ENCODE measurements at places on chromosomes 2 and 18.

GRCh38 chr2:229815858-229816257, 101.5 kb upstream of the DNER start:
- DNase-seq, result no peak

- DNase-seq, result no peak
These were observed 69.9 kb upstream of the OTOS start for GRCh38 chr2:240210198-240210965.

DNA sequence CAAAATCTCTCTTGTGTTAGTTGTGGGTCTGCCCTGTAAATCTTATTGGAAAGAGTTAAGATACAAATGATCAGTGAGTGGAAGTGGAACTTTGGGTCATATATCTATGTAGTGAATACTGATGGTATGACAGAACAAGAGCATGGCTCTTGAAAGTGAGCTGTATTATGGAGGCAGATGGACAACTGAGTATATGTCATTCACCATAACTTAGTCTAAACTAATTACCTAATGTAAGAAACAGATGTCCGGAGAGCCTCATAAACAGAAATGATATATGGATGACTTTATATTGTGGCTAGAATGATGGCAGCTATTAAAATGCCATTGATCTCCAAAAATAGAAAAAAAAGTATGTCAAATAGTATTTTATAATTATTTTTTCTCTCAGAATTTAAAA, 72.4 kb downstream of the FASTKD2 start:
- DNase-seq, result no peak

DNA sequence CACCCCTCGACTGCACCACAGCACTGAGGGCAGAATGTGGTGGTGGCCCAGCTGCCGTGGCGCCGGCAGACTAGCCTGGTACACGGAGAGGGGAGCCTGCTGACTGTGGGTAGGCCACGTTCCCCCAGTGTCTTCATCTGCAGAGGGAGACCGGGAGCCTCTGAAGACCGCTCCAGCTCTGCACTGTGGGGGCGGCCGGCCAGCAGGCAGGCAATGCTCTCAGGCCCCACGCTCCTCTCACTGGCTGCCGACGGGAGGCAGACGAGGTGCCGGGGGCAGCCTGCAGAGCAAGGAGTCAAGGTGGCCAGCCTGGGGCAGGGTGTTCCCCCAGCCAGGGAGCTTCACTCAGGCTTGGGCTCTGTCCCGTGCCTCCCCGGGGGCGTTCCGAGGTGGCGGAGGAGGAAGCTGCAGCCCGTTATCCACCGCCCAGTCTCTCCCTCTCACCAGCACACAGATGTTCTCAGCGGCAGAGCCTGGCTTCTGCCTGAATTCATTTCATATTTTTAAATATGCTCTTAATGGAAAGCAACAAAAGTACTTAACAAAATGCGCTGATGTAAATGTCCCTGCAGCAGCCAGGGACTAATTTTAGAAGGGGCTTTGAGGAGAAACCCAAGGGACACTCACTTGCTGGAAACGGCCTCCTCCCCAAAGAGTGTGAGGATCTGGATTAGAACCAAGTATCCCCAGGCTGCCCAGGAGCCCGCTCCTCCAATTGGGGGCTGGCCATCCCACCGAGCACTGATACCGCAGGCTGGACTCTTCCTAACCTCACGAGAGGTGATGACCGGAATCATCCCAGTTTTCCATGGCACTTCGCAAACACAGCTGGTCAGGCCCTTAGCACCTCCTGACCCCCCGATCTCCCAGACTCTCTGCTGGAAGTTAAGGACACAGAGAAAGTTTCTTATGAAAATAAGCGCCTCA, 87.8 kb downstream of the HDAC4 start:
- no peak for DNase-seq

- DNase-seq, result no peak
These were observed 133.4 kb upstream of the GLI2 start for GRCh38 chr2:120602251-120602650.

DNA sequence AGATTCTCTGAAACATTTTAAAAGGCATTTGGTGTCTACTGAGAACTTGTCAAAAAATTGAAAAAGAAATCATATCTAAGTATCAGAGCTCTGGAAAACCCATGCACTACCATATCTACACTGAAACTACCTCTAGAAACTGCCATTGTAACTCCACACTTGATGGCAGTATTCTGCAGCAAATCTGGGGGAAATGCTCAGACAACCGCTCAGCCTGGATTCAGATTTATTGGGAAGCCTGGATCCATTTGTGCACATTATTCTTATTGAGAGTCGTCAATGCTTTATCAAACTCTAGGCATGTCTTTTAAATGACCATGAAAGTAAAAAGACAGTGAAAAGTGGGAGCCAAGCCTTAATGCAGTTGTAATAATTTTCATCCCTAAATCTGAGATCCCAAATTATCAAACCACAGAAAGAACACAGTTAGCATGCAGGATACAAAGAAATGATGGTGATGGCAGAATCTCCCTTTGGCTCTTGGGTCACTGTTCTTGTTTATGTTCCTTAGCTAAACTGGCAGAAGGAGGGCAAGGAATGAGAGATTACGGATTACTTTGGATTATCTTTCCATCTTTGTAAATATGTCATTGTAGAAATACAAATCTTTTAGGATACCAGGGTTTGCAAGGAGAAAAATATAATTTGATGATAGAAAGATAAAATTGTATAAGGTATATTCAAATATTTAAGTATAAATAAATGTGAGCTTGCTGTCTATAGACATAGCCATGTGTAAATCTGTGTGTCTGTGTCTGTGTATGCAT, 512.1 kb upstream of the SYT4 start:
- no peak for DNase-seq

DNA sequence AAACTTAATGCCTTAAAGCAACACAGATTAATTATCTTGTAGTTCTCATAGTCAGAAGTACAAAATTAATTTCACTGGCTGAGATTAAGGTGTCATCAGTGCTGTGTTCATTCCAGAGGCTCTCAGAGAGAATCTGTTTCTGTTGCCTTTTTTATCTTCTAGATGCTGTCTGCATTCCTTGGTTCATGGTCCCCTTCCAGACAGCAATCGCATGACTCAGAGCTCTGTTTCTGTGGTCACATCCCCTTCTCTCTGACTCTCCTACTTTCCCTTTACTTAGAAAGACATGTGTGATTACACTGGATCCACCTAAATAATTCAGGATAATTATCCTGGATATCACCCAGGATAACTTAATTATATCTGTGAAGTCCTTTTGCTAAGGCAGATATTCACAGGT, 148.6 kb downstream of the MAIP1 start:
- peak; percentile 7 for DNase-seq

GRCh38 chr18:24986666-24987302, 365.2 kb downstream of the ZNF521 start:
- DNase-seq, result no peak

GRCh38 chr2:30253873-30254684, 22.7 kb downstream of the LBH start:
- DNase-seq, result peak; percentile 90

DNA sequence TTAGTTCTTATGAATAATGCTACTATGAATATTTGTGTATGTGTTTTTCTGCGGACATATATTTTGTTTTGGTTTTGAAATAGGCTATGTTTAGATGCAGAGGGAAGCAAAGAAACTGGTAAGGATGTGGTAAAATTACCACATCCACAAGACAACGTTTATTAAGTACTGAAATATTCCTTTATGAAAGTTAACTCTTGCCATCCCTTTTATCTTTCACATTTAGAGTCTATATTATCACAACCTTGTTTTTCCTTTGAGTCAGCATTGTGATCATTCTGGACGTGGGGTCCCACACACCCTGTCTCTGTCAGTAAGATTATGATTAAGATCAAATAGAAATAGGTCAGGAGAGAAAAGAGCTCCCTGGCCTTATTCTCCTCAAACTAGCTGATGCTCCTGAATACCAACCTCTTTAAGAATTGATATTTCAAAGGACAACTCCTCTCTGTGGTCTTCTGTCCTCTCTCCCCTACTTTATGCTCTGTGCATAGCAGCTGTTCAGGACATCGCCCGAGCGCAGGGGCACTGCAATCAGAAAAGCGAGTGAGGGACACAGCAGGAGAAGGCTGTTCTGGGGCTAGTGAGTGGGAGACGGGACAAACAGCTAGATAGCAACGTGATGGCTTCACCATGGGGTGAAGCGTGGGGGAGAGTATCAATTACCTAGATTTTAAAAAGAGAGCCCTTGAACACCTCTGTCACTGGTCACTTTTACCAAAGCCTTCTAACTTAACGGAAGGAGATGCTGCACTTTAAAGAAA, 12.2 kb downstream of the METAP1D start:
- DNase-seq, result no peak

DNA sequence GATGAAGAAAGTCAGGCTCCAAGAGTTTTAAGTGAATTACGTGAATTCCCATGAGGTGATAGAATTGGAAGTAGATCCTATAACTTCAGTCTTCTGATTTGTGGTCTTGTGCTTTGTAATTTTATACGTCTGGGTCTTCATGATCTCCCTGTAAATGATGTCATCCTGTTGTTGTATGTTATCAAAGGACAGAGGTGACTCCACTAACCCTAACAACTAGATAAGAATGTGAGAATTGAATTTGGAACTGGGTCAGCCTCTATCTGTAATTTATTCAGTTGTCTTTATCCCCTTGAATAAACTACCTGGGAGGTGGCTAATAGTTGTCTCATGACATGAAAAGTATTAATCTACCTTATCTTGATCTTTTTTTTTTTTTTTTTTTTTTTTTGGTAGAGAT, 86.4 kb upstream of the B3GNT2 start:
- DNase-seq, result no peak

- no peak for DNase-seq
These were observed 62.3 kb upstream of the KLHL29 start for GRCh38 chr2:23322567-23323197.

GRCh38 chr2:58414506-58414905, 173.4 kb upstream of the FANCL start:
- no peak for DNase-seq

DNA sequence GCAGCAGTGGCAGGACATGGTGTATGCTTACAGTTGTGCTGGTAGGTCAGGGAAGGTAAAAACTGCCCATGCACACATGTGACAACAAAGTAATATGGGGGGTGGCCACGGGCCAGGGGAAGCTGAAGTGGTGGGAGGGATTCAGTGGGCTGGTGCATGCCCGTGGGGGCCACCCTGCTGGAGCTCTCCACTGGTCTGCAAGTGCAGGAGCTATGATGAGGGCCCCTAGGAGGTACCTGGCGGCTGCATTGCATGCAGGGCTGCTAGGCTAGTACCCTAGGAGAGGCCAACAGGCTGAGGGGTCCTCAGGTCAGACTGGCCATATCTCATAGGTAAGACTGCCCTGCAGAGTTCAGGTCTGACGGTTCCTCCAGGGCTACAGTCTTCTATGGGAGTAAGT, 265.9 kb downstream of the NUP35 start:
- no peak for DNase-seq

GRCh38 chr18:30705943-30706342, 336.6 kb downstream of the DSC3 start:
- DNase-seq, result peak; percentile 28

DNA sequence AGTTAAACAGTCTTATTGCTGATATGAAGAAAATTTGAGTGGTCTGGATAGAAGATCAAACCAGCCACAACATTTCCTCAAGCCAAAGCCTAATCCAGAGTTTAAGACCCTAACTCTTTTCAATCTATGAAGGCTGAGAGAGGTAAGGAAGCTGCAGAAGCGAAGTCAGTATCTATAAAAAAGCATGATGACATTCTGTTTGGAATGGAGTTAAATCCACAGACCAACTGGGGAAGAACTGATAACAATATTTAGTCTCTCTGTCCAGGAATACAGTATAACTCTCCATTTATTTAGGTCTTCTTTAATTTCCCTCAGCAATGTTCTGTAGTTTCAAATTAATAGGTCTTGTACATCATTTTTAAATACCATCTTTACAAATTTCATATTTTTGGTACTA, 16.0 kb downstream of the PIGN start:
- no peak for DNase-seq

DNA sequence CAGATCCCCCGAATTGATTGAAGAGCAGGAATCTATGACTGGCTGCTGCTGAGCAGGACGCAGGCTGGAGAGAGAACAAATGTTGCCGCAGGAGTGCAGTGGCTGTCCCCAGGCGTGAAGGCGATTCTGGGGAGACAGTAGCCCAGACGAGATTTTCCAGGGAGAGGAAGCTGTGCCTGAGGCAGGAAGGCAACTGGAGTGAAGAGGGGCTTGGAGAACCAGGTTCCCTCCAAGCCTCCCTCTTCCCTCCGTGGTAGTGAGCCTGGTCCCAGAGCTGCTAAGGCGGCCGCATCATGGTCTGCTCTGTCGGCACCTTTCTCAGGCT, 1.3 kb upstream of the NPPC start:
- no peak for DNase-seq

- no peak for DNase-seq
These were observed 34.8 kb upstream of the FAM110C start for GRCh38 chr2:80971-81736.

DNA sequence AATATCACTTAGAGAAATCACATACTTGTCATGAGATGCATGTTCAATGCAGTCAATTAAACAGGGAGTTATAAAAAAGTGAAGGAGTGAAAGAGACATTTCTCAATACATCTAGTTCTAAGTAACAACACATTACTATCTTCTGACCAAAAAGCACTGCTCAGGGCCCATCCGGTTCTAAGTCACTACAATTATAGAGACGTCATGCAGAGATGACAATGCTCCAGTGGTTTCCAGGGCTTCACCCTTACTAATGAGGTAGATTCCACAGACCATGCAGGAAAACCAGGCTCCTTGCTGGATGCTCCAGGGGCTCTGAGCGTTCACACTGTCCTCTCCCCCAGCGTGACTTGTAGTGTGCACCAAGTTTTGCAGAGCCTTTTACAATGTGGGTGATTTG, 88.0 kb downstream of the FTCDNL1 start:
- DNase-seq, result no peak

GRCh38 chr2:160747501-160748170, 254.0 kb upstream of the RBMS1 start:
- no peak for DNase-seq

- DNase-seq, result no peak
These were observed 21.9 kb downstream of the SOCS6 start for GRCh38 chr18:70310560-70311320.

DNA sequence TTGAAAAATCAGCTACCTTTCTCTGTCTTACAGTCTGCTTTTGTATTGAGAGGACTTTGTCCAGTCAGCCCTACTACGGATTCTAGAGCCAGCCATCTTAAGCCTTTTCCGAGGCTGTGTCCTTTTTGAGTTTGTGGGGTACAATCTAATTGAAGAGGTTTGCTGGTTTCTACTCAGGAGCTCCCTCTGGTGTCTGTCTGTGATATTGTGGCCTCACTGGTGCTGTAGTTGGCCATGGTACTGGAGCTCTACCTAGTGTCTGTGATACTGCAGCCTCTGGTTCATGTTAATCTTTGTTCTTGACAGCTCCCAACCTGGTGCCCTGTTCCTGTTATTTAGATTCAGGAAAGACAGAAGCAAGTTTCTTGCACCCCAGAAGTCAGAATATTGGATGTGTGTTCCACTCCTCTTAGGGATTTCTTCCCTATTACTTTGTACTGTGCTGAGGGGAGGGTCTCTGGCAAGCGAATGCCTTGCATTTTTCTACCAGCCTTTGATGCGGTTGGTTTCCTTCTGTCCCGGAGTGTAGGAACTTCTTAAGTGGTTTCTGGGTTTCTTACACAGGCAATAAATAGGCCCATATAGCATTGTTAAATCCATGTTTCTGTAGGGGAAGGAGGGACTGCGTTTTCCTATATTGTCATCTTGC, 78.5 kb downstream of the ACSL3 start:
- peak; percentile 78 for DNase-seq

All from hematopoietic multipotent progenitor cell treated with erythropoietin and hydrocortisone succinate and interleukin-3 and kit ligand, for 8 days (in vitro differentiated cells).